ENCODE measurements at places on chromosomes 1 and 21. TPM values are rescaled to one million over a fixed set of nuclear protein-coding genes. Genes with fewer than 3 reads are reported as not detected.

DNA sequence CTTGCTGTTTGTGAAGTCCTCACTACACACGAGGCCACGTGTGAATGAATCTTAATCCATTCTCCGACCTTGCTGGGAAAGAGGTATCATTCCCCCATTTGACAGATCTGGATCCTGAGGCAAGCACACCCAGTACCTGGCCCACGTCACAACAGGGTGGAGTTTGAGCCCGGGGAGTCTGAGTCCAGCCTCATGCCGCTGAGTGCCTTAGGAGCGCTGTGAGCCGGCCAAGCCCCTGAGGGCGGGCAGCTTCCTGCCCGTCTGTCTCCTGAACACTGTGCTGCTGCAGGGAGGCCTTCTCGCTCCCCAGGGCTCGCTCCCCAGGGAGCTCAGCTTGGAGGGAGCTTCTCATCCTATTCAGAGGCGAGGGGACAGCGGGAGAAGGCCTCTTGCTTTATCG is 29.7 kb downstream of the SLC45A1 start:
- DNase-seq: no peak

DNA sequence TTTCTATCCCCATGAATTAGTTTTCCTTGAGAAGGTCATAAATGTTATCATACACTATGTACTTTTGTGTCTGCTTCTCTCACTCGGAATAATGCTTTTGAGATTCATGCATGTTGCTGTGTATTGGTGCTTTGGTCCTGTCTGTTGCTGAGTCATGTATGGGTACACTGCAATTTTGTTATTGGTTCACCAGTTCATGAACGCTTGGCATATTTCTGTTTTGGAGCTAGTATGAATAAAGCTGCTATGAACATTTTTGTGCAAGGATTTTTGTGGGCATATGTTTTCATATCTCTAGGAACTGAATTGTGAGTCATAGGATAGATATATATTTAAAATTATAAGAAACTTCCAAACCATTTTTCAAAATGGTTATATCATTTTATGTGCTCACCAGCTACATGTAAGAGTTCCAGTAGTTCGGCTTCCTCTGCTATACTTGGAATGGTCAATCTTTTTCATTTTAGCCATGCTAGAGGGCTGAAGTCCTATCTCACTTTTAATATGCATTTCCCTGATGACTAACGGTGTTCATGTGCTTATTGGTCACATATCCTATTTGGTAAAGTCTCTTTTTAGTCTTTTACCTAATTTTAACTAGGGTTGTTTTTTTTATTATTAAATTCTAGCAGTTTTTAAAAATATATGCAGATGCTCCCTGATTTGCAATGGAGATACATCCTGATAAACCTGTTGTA is 38.2 kb downstream of the ETS2 start:
- no peak for DNase-seq

DNA sequence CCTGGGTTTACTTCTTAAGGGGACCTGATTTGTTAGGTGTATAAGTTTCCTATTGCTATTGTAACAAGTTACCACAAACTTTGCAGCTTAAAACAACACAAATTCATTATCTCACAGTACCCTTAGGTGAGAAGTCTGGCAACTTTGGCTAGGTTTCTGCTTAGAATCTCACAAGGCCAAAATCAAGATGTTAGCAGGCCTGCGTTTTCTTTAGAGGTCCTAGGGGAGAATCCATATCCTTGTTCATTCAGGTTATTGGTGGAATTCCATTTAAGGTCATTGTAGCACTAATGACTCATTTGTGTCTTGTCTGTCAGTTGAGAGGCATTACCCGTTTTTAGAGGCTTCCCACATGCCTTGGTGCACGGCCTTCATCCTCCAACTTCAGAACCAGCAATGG is 8.2 kb upstream of the SH2D1B start:
- DNase-seq: no peak

GRCh38 chr1:162663589-162664106 is 31.4 kb downstream of the DDR2 start:
- DNase-seq: peak; percentile 74

DNA sequence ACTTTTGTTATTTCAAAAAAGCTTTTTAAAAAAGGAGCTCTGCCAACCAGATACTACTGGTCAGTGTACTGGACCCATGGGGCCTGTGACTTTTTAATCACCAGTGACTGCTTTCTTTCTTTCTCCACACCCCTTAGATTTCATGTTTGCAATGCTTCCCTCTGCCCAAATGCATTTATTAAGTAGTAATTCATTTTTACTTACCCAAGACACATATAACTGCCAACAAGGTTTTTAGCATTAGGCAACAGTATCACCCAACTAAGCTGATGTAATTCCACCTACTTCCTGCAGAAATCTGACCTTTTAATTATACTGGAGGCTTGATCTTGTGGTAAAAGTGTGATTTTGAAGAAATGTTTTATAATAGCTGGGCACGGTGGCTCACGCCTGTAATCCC is 12.5 kb downstream of the MECR start:
- DNase-seq: no peak

DNA sequence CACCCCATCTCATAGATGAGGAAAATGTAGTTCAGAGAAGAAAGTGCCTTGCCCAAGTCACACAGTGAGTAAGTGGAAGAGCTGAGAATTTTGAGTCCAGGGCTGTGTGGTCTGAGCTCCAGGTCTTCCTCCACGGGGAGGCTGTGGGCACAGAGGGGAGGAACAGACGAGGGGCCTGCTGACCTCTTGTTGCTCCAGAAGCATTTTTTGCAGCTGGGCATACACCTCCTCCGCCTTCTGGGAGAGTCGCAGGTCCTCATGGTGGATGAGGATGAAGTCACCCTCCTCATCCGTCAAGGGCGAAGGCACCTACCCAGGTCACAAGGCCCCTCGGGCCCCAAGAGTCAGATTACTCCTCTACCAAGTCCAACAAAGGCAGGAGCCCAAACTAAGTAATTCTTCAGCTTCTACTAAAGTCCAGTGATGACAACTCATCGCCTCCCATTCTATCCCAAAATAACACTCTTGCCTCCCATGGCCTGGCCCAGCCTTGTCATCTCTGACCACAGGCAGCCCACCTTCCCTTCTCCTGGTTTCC is 9.1 kb downstream of the CC2D1B start:
- no peak for DNase-seq

DNA sequence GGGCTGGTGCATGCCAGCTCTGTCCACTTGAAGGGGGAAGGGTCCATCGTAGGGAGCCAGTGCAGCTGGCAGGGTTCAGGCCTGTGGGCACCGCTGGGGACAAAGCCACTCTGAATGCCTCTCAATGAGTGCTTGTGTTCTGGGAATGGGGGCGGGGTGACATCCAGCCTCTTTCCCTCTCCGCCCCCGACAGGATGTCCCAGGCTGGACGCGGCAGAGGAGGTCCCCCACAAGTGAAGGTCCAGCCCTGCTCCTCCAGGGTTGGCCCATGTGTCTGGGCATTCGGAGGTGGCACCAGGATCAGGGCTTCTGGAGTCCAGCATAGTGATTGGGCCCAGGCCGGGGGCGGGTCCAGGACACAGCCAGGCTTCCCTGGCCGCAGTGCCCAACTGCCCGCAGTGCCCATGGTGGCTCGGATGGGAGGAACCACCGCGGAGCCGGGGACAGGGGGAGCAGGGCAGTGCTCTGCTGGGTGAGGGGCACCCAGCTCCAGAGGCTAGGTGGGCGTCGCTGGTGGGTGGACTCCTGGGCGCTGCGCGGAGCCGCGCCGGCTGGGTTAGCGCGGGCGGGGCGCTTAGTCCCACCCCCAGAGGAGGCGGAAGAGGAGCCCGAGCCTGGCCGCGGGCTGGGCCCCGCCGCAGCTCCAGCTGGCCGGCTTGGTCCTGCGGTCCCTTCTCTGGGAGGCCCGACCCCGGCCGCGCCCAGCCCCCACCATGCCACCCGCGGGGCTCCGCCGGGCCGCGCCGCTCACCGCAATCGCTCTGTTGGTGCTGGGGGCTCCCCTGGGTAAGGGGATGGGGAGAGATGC is at the start of gene SHISA4:
Gene SHISA4 (plus strand): TSS at position 617 of the 808 bp plus-strand sequence. CDS start 97 bp downstream, at position 714.
- peak; percentile 78 for DNase-seq

DNA sequence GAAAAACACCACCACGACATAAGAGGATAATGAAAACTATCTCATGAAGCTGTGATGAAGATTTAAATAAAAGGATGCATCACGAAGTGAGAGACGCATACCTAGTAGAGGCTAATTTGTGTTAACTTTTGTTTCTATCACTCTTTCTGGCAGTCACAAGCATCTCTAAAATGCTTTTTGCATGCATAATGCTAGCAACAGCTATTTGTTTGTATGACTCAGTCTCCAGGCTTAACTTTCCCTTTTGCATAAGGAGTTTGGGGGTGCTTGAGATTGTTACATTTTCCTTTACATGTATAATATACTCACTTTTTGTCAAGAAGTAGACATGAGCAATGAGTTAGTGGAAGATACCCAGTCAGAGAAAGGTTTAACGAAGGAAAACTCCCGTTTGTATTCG is 385.4 kb downstream of the DISC1 start:
- no peak for DNase-seq

GRCh38 chr1:160077486-160077885 is 3.9 kb upstream of the KCNJ9 start:
- DNase-seq: no peak

DNA sequence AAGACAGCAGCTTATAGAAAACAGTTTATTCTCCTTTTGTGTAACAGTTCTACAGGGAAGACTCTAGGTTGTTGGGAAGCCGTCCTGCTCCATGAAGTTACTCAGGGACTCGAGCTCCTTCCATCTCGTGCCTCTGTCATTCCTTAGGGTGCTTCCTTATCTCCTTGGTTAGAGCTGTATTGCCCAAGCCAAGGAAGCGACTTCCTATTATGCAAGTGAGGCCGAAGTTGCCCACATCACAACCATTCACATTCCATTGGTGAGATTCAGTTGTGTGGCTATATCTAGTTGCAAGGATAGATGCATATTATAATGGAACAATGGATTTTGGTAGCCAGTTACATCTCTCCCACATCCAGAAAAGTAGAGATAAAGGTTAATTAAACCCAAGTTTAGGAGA is 9.0 kb downstream of the GSTM5 start:
- DNase-seq: no peak

DNA sequence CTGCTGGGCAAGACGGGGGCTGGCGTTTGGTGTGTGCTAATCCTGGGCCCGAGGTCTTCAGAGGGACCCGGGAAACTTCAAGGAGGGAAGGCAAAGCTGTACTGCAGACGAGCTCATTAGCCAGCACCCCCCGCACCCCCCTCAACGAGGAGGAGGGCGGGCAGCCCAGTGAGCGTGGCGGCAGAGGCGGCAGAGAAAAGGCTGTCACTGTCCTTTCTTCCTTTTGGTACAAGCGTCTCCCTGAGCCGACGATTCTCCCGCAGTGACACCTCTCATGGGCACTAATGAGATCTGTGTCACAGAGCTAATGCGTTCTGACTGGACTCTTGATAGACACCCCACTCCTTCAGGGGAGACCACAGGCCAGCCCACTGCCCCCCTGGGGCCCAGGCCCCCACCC is 29.5 kb downstream of the DMAP1 start:
- DNase-seq: no peak

GRCh38 chr1:1022302-1023009 is 2.5 kb downstream of the AGRN start:
- no peak for DNase-seq

DNA sequence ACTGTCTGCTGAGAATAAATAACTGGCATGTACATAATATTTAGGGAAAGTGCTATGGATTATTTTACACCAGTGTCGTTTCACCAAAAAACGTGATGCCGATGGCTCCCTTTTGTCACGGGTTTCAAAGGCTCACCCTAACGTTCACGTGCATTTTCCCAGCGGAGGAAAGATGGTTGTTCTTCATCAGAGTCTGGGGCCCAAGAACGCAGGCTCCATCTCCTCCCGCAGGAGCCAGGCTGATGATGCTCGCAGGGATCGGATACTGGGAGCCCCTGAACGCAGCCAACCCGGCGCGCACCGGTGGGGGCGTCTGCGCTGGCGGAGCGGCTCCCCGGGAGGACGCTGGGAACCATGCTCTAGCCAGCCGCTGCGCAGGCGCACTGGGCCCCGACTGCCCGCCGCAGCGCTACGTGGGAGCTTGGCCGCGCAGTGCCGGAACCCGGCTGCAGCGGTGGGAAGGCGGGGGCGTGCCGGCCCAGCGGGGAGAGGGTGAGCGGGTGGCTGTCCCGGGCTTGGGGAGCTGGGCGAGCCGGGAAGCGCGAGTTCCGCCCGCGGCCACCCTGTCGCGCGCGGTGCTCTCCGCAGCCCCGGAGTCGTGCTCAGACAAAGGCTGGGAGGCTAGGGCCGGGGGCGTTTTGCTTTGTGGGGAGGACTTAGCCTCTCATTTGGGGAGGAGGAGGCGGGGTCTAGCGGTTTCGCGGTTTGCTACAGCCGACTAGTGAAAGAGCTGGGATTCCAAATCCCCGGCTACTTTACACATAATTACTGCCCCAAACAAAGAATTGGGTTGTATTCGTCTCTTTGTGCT is at the start of gene ZFP69B:
Gene ZFP69B (plus strand): TSS at position 793 of the 811 bp plus-strand sequence. CDS start 486 bp downstream, outside the sequence.
- DNase-seq: peak; percentile 85

DNA sequence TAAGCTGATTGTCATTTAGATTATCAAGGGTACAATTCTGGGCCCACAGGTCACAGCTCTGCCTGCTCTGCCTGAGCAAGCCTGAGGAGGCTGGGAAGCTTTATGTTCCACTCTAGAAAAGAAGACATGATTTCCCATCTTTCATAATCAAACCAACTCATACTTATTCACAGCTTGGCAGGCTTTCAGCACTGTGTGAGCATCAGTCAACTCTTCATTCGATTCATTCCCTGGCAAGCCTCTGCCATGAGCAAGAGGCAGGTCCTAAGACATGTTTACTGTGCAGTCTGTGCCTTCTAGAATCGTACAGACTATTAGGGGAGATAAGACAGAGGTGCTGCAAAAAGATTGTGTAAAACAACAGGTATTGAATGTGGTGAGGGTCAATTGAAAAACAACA is 24.5 kb upstream of the KIRREL1 start:
- DNase-seq: peak; percentile 83

DNA sequence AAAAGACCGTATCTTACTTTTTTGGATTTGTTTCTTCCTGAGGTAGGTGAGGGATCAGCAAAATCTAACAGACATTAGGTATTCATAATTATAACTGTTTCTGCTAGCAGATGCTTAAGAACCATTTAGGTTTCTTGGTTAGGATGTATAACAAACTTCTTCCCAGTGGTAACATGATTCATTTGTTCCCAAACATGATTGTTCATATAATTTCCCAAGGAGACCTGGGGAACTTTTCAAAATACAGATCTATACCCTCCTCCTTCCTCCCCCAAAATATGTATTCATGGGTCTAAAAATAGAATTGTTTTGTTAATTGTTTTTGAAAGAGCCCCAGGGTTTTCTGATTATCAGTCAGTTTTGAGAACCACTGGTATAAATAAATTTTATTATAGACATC is 228.2 kb downstream of the COP1 start:
- DNase-seq: no peak

GRCh38 chr1:69320757-69321211 is 246.9 kb upstream of the LRRC7 start:
- no peak for DNase-seq

GRCh38 chr1:14390816-14391215 is 207.7 kb upstream of the KAZN start:
- DNase-seq: no peak

DPH2 gene
- total RNA-seq: 100 TPM

TFAP2E gene
- not detected for total RNA-seq

HLX gene
- 2.9 TPM for total RNA-seq

PRAMEF20 gene
- total RNA-seq: not detected

SLC22A15 gene
- total RNA-seq: 3.2 TPM

ANKRD45 gene
- 0.05 TPM for total RNA-seq

All from HT1080 (cell line).